ENCODE measurements at places on chromosomes 11 and 22. TPM values are rescaled to one million over a fixed set of nuclear protein-coding genes. Genes with fewer than 3 reads are reported as not detected.

GRCh38 chr11:102994105-102994504, 38.6 kb upstream of the MMP13 start:
- no peak for DNase-seq

Gene GRM5
- total RNA-seq = 49.5 TPM

Gene CCDC81
- 3.4 TPM for total RNA-seq

DNA sequence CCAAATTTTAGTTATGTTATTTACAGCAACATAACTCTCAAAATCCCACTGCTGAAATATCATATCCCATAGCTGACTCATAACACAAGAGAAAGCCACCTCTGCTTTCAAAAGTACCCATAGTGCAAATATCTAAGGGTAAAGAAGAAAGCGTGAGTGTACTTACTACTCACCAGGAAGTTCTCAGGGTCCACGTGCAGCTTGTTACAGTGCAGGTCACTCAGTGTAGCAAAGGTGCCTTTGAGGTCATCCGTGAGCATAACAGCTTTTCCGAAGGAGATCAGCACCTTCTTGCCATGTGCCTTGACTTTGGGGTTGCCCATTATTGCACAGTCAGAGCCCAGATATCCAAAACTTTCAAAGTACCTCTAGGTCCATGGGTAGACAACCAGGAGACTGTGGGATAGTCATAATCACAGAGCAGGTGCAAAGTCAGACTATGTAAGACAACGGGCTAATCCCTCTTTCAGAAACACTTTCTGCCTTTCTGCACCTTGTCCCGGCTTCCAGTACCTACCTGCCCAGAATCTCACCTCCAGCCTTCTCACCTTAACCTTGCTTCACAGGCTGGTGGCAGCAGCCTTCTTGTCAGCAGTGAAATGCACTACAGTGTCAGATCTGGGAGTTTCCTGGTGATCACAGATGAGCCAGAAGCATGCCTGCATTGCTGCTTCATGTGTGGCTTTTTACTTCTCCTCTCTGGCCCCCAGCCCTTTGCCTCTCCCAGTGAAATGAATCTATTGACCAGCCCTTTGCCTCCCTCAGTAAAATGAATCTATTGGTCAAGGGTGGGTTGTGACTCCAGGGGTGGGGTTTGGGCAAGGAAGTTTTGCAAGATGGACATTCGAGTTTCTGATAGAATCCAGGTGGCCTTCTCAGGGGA, 6.5 kb downstream of the HBG1 start:
- DNase-seq = no peak

GRCh38 chr22:20621162-20621561, 113.8 kb downstream of the MED15 start:
- DNase-seq = no peak

GRCh38 chr22:46933040-46933930, 170.8 kb downstream of the TBC1D22A start:
- DNase-seq = no peak

DNA sequence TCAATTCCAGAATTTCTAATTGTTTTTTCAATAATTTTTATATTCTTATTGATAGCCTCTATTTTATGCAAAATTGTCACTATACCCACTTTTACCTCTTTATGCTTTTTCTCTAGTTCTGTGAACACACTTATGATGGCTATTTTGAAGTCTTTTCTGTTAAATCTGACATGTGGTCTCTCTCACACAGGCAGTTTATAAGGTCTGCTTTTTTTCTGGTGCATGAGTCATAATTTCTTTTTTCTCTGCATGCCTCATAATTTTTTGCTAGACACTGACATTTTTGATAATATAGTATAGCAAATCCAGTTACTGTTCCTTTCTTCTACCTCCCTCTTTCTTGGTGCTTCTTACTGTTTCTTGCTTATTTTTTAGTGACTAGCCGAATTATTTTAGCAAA, 36.0 kb downstream of the ZBTB44 start:
- DNase-seq = no peak

GRCh38 chr11:56890584-56891305, 98.0 kb upstream of the OR5AK2 start:
- no peak for DNase-seq

DNA sequence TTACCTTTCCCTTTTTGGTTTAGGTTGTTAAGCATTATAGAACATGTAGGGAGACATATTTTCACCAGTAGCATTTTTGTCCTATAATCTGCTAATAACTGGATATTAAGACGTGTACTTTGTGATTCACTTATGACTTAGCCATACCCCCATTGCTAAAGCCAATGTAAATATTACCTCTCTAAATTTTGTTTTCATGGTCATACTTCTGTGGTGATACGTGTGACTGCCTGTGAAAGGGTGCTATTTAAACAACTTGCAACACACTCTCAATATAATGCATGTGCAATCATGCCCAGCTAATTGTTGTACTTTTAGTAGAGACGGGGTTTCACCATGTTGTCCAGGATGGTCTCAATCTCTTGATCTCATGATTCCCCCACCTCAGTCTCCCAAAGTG, 36.2 kb upstream of the PAK1 start:
- no peak for DNase-seq

DNA sequence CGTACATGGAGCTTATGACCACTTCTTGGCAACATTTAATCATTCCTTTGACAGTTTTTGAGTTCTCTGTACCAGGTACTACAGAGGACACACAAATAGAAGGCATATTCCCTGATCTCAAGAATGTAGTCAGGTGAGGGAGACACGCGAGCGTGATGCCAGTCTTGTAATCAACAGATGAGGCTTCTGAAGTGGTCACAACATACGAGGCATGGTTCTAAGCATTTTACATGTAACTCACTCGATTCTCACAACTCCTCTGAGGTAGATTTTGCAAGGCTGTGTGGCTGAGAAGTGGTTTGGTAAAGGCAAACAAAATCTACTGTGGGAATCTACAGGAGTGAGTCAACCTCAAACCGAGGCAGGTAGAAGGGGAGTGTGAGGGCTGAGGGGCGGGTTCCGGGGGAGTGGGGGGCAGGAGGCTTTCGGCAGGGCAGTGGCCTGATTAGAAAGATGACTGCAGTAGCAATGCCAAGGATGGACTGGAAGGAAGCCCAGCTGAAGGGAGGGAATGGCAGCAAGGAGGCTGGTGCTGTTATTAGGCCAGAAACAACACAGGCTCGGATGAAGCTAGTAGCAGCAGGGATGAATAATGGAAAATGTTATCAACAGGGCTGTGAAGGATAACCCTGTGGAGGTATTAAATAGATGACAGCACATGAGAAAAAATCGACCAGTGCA, 63.8 kb downstream of the ST14 start:
- DNase-seq = peak; percentile 77

Gene CNGA4
- total RNA-seq = 0.36 TPM

DNA sequence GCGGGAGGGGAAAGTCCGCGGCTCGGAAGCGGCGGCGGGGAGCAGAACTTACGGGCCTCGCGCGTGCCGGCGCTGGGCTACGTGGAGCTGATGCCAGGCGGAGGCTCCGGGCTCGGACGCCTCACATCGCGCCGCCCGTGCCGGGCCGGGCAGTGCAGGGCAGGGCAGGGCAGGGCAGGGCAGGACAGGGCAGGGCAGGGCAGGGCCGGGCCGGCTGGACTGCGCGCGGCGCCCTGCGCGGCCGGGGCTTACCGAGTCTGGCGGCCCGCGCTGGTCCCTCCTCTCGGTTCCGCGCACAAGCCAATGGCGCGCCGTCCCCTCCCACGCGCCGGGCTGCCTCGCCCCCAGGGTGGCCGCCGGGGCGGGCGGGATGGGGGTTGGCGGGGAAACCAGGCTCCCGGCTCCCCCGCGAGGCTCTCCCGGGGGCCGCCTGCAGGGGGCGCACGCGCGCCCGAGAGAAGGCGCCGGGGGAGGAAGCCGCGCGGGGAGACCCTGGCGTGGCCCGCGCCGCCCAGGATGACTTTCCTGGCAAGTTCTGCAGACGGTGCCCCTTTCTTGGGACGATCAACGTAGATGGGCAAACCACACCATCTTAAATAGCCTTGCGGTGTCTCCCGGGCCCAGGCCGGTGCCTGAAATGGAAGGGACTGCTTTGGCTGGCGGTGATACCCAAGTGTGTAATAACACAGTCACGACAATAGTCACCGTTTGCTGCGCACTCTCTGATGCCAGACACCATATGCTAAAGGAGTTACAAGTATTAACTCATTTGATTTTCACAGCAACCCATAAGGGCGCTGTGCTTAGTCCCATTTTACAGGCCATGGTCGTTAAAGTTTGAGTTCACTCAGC, at the start of gene TP53I11:
Gene TP53I11, minus strand, starts transcription at position 259 of the 852 bp plus-strand sequence. CDS start 12,548 bp downstream, outside the sequence.
- DNase-seq = peak; percentile 85

DNA sequence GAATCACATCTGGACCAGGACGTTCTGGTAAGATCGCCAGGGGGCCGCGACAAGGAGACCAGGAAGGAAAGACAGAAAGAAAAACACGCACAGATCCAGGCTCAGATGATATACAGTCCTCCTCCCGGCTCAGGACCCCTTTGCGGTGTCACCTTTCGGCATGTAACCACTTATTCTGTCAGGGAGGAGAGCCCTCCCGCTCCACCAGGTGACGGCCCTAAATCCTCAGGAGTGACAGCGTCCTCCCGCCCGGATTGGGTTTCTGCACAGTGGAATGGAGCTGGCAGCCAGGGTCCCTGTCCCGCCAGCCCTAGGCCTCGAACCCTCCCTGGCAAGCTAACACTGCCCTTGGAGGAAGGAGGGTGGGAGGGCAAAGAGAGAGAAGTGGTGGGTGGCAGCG, 24.3 kb upstream of the KCNQ1OT1 start:
- no peak for DNase-seq

DNA sequence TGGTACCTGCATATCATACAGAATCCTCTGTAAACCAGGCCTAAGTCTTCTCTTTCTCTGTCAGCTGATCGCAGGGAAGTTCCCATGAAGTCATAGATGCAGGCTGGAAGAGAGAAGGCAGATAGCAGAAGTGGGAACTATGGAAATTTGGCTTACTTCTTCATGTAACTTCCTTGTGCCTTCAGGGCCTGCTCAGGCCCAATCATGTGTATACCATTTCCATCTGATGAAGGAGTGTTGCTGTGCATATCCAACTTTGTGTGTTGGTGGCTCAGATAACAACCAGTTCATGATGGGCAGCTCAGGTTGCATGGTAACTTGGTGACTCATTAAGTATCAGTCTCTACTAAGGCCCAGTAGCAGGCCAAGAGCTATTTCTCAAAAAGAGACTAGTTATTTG, 53.1 kb upstream of the CEP295 start:
- no peak for DNase-seq

DNA sequence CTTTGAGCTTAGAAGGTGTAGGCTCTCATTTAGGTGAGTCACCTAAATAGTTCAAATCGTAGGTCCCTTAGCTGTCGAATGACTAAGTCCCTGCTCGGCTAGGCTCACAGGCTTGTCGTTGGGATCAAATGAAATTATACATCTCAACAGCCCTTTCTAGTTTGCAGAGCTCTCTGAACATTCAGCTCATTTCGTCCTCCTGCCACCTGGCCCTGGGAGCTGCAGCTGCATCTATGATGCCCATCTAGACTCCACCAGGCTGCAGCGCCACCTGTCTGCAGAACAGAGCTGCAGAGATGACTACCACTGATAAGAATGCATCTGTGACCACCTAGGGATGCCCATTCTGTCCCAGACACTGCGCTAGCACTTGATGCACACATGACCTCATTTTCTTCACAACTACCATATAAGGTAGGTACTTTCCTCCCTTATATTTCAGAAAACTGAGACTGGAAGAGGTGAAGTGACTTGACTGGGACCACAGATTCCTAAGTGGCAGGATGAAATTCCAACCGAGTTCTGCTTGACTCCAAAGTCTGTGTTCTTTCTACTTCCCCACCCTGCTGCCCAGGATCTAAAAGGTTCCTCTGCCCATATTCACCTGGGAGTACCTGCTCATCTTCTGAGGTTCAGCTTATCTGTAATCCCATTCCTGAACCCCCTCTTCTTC, 141.1 kb upstream of the NARS2 start:
- DNase-seq = no peak

DNA sequence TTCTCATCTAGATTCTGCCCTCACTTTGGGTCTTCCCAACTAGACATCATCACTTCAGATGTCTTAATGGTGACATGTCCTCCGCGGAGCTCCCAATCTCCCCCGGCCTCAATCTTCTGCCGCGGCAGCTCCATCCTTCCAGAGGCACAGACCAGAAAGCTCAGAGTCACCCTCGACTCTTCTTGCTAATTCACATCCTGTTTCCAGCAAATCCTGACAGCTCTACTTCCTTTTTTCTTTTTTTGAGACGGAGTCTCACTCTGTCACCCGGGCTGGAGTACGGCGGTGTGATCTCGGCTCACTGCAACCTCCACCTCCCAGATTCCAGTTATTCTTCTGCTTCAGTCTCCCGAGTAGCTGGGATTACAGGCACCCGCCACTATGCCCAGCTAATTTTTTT, 54.5 kb downstream of the CACNG2 start:
- no peak for DNase-seq

GRCh38 chr11:94148189-94148588, 19.5 kb downstream of the PANX1 start:
- no peak for DNase-seq

Data from cerebellum (tissue), 4 donors.